ENCODE measurements at places on chromosomes 16 and 17. TPM values are rescaled to one million over a fixed set of nuclear protein-coding genes. Genes with fewer than 3 reads are reported as not detected.

Gene CA7
- not detected for total RNA-seq

Gene TMEM100
- 6.6 TPM for total RNA-seq

Gene C16orf54
- not detected for total RNA-seq

Gene SPHK1
- total RNA-seq = 7.9 TPM

DNA sequence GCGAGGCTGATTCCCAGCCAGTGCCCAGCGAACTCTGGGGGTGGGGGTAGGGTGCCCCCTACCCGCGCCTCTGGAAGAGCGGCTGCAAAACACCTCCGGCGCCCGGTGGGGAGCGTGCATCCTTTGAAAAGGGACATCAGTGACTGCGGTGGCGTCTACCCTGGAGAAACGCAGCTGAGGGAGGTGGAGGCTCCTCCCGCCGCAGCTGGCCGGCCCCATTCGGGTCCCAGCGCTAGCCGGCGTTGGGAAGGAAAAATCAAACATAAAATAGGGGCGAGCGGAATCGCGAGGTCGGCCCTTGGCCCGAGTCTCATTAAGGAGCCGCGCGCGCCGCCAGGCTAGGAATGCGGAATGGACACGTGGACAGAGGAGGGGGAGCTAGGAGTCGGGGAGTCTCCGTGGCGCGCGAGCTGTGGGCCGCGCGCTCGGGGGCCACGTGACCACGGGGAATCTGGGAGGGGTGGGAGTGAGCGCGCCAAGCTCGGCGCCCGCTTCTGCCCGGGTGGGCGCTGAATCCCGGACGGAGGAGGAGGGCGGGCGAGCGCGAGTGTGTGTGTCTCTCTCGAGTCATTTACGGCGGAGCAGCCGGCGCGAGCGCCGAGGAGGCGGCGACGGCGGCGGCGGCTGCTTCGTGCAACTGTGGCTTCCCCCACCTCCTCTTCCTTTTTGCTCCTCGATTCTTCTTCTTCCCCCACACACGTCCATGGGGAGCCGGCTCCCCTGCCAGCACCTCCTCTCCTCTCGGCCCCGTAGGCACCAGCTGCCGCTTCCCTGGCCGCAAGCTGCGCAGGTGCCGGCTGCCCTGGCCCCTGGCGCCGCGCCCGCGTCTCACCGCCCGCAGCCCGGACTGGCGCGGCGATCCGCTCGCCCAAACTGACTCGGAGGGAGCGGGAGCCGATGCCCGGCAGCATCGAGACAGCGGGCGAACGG, at the start of gene TMEM132E:
Gene TMEM132E (plus strand): TSS at position 566 of the 930 bp plus-strand sequence. CDS start 1,495 bp downstream, outside the sequence.
- H3K4me1 ChIP-seq = peaks cover 30% of the 10 kb centered on the region
- no peak within 1 kb of the TSS for H3K27ac ChIP-seq
- no peak for DNase-seq
- H3K27me3 ChIP-seq = peaks cover 9% of the 10 kb centered on the region

GRCh38 chr17:45841883-45842525, 2.7 kb upstream of the SPPL2C start:
- H3K27me3 ChIP-seq = no peaks in the 10 kb centered on the region
- no peak overlapping the region for H3K27ac ChIP-seq
- H3K36me3 ChIP-seq = no peaks in the 10 kb centered on the region
- no peaks in the 10 kb centered on the region for H3K4me1 ChIP-seq
- DNase-seq = no peak
- H3K4me3 ChIP-seq = no peak overlapping the region

DNA sequence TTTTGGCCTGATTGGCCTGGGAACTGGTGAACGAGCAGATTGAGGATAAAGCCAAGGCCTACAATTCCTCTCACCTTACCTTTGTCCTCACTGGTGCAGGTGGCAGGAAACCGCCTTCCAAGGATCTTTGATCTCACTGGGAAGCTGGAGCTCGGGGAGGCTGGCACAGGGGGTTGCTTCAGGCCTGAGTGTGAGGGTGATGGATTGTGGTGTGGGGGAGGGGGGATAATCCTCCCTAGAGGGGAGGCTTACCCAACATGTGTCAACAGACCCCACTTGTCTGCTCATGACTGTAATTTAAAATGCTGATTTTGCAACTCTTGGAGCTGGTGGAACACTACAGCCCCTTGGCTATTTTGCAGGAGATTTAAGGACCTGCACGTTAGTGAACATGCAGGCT, 4.5 kb upstream of the RMI2 start:
- H3K4me3 ChIP-seq = no peak overlapping the region
- no peak overlapping the region for H3K27ac ChIP-seq
- DNase-seq = no peak
- no peaks in the 10 kb centered on the region for H3K4me1 ChIP-seq
- H3K36me3 ChIP-seq = no peaks in the 10 kb centered on the region

GRCh38 chr17:56540836-56541235, 52.7 kb upstream of the NOG start:
- no peak overlapping the region for H3K27ac ChIP-seq
- no peaks in the 10 kb centered on the region for H3K4me1 ChIP-seq
- H3K27me3 ChIP-seq = no peaks in the 10 kb centered on the region
- no peak for DNase-seq
- no peaks in the 10 kb centered on the region for H3K36me3 ChIP-seq
- H3K4me3 ChIP-seq = no peak overlapping the region

- no peaks in the 10 kb centered on the region for H3K4me1 ChIP-seq
- H3K36me3 ChIP-seq = no peaks in the 10 kb centered on the region
- peak overlapping the region; percentile 75 for H3K27ac ChIP-seq
- no peak for DNase-seq
- H3K4me3 ChIP-seq = peak overlapping the region; percentile 48
- H3K27me3 ChIP-seq = no peaks in the 10 kb centered on the region
Observed at GRCh38 chr17:76383546-76384221, 725 bp upstream of the SPHK1 start.

DNA sequence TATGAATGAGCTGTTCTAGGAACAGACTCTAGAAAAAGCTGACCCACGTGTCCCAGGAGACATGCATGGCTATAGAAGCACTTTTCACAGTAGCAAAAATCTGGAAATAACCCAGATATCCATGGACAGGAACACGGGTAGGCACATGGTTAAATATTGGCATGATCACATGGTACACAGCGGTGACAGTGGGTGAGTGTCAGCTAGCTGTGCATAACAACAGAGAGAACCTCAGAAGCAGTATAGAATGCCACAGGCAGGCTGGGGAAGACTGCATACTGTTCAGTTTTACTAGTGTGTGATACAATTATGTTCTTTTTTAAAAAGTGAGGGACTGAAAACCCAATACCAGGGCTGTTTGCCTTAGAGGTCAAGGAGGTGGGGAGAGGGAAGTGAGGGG, 31.4 kb downstream of the EPN2 start:
- H3K27ac ChIP-seq = peak overlapping the region; percentile 48
- no peak overlapping the region for H3K4me3 ChIP-seq
- DNase-seq = no peak

- H3K4me1 ChIP-seq = no peaks in the 10 kb centered on the region
- H3K36me3 ChIP-seq = no peaks in the 10 kb centered on the region
- no peaks in the 10 kb centered on the region for H3K27me3 ChIP-seq
- H3K27ac ChIP-seq = peak overlapping the region; percentile 76
- peak overlapping the region; percentile 9 for H3K4me3 ChIP-seq
Observed at GRCh38 chr17:16255481-16255921, 38.5 kb downstream of the PIGL start.
